ENCODE measurements at places on chromosomes 3 and 15.

GRCh38 chr3:103059432-103059831 lies 624.6 kb downstream of the ZPLD1 start:
- DNase-seq: no peak

DNA sequence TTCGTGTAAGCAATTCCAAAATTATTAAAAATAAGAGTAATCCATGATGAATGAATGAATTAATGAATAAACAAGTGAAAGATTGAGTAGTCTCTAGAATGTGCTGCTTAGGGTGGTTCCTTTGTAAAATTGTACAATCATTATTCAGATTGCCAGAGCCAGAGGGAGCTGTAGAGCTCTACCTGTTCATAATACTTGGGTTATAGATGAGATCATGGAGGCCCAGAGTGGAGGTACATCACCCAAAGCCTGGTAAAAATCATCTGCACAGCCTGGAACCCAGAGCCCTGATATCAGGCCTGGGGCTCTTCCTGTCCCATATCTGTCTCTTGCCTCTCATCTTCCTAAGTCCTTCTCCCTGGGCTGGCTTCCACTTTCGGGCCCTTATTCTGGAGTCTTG lies 297.2 kb downstream of the RPLP1 start:
- no peak for DNase-seq

GRCh38 chr15:25062551-25063430 lies 108.0 kb downstream of the SNRPN start:
- no peak for DNase-seq

DNA sequence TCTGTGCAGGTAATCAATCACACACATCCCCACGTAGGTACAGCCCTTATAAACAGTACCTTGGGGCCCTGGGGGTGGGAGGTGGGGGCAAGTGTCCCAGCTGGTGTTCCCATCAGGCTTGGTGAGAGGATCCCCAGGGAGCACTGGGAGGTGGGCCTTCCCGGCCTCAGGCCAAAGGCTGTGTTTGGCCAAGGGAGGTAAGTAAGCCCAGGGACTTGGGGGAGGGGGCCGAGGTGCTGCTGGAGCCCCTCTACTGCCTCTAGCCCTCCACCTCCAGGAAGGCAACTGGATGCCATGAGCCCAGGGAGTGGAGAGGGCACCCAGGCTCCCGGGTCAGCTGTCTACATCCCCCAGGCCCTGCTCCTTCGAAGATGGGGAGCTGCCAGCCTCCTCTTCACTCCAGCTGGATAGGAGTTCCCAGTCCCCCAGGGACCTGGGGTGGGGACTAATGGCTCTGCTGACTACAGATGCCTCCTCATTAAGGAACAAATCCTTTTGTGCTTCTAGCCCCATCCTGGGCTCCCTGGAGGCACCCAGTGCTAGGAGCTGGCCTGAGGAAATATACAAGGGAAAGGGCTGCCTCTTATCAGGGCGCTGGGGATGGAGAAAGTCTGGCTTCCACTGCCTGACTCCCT lies 33.1 kb downstream of the RNU5B-1 start:
- DNase-seq: no peak

GRCh38 chr3:11272906-11273574 lies 843 bp downstream of the ATG7 start:
- DNase-seq: no peak
